Stimulated activated CD4-positive, alpha-beta T cell treated with anti-CD3 and anti-CD28 coated beads, Interleukin-1b, Interleukin-23, amount 100 ng/mL, for 1 hour (primary cell): ENCODE measurements at places on chromosomes 2 and 18.

GRCh38 chr2:236608710-236609109 lies 39.1 kb downstream of the ACKR3 start:
- DNase-seq: no peak

GRCh38 chr18:76493213-76494161 lies 1.6 kb downstream of the ZNF516 start:
- no peak for DNase-seq

DNA sequence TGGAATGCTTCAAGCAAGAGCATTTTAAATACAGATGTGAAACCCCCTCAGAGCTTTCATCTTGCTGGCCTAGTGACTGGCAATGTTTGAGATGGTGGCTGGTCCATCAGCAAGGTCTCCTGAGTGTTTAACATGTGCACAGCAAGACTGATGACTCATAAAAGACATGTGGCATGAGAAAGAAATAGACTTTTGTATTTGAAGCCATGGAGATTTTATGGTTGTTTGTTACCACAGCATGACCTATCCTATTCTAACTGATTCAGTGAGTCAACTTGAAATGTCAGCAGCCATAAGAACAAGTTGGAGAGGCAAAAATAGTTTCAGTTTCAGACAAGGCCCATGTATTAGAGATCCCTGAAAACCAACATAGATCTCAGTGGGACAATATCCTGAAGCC lies 154.7 kb upstream of the LYPD1 start:
- DNase-seq: no peak

DNA sequence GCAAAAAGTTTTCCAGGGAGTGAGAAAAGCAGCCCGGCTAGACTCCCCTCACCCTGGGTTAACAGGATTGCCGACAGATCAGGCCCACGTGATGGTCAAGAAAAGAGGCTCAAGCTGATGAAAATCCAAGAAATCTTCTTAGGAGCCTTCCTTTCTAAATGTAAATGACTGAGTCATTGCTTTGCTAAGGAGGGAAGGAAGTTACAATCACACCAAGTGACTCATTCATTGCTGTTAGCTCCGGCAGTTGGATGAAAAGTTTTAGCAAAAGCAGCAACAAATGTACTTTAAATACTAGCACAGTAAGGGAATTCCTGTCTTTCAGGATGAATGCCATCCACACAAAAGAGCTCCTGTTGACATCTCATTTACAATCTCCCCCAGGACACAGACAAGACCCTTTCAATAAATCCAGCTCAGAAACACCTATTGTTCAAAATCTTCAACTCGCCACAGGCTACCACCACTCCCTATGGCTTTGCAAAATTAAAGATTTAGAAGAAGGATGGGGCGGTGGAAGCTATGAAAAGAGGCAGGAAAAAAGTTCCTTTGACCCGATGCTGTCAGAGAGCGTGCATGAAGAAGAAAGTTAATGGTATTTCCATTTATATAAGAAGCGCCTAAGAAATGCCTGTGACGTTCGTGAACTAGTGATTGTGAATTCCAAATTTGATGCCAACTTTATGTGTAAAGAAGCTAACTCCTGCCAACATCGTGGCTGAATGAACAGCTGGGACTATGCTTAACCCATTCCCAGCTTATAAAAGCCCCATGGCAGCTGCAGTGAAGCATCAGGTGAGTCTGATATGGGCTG lies 153.7 kb downstream of the TGIF1 start:
- no peak for DNase-seq

- DNase-seq: no peak
These were observed 602.2 kb downstream of the FBXO15 start for GRCh38 chr18:73545472-73545871.
